ENCODE measurements at places on chromosomes 6 and 20. TPM values are rescaled to one million over a fixed set of nuclear protein-coding genes. Genes with fewer than 3 reads are reported as not detected.

Gene TAGAP
- not detected for total RNA-seq

Gene FOXS1
- 0.52 TPM for total RNA-seq

Gene RIMS1
- total RNA-seq = not detected

Gene FLRT3
- 2.2 TPM for total RNA-seq

Gene ABCF1
- total RNA-seq = 53.7 TPM

Gene SLC52A3
- total RNA-seq = 0.64 TPM

Gene EDN1
- total RNA-seq = 45.7 TPM

Gene PCSK2
- not detected for total RNA-seq

Gene UBR2
- 7.0 TPM for total RNA-seq

Gene COX4I2
- not detected for total RNA-seq

Gene ABHD16A
- total RNA-seq = 19.4 TPM

Gene XKR7
- not detected for total RNA-seq

Gene ROS1
- total RNA-seq = 0.13 TPM

Gene SLC35D3
- 0.05 TPM for total RNA-seq

Gene RBPJL
- total RNA-seq = not detected

Gene PRDM13
- 0.93 TPM for total RNA-seq

Gene EEF1A2
- total RNA-seq = 147 TPM

Gene ETV7
- 0.14 TPM for total RNA-seq

Gene RIN2
- total RNA-seq = 29.8 TPM

Gene FGD2
- total RNA-seq = not detected

Gene SLC35F1
- not detected for total RNA-seq

Gene RCAN2
- total RNA-seq = not detected

Gene NRSN1
- not detected for total RNA-seq

Gene RAET1L
- 0.40 TPM for total RNA-seq

Gene RNF39
- total RNA-seq = not detected

Gene LY6G6D
- not detected for total RNA-seq

Gene SLC13A3
- not detected for total RNA-seq

Gene DXO
- 11.7 TPM for total RNA-seq

Gene DDX43
- not detected for total RNA-seq

Gene TMEM244
- total RNA-seq = not detected

Gene PHACTR3
- not detected for total RNA-seq

Gene RTEL1
- 8.2 TPM for total RNA-seq

Gene VWA7
- 2.0 TPM for total RNA-seq

Gene PPP1R3G
- total RNA-seq = 1.4 TPM

Gene C6orf118
- 0.17 TPM for total RNA-seq

Gene C6orf141
- total RNA-seq = 19.8 TPM

Gene TINAG
- not detected for total RNA-seq

Gene ULBP1
- total RNA-seq = 1.0 TPM

Gene PREX1
- total RNA-seq = 13.8 TPM

Gene DNPH1
- total RNA-seq = 104 TPM

Gene E2F1
- 22.0 TPM for total RNA-seq

Gene DUSP15
- total RNA-seq = 1.1 TPM

Gene HLA-DRB1
- not detected for total RNA-seq

Gene EDN3
- total RNA-seq = 0.72 TPM

Gene TMC2
- total RNA-seq = not detected

Gene IL17F
- total RNA-seq = not detected

Gene IP6K3
- 0.14 TPM for total RNA-seq

Gene CPXM1
- total RNA-seq = not detected

Gene GINS1
- 32.5 TPM for total RNA-seq

Gene CLPSL1
- not detected for total RNA-seq

Gene SPINT3
- not detected for total RNA-seq

Gene FAM83B
- total RNA-seq = 0.09 TPM

Gene PTP4A1
- 127 TPM for total RNA-seq

Gene ZNF343
- total RNA-seq = 12.1 TPM

Gene IPCEF1
- 0.16 TPM for total RNA-seq

Gene ERVFRD-1
- not detected for total RNA-seq

Gene MUCL3
- total RNA-seq = 0.06 TPM

Data from A549 treated with CORT108297 at 1 μM for 4 hours (cell line).